ENCODE measurements at places on chromosomes 5 and 9.

- no peak for DNase-seq
Observed at GRCh38 chr5:22928821-22929482, 75.8 kb upstream of the CDH12 start.

GRCh38 chr5:175579742-175580432 lies 78.0 kb upstream of the HRH2 start:
- no peak for DNase-seq

- DNase-seq: no peak
Observed at GRCh38 chr9:114516913-114517312, 11.6 kb upstream of the WHRN start.

GRCh38 chr9:5846096-5846495 lies 13.2 kb upstream of the ERMP1 start:
- no peak for DNase-seq

DNA sequence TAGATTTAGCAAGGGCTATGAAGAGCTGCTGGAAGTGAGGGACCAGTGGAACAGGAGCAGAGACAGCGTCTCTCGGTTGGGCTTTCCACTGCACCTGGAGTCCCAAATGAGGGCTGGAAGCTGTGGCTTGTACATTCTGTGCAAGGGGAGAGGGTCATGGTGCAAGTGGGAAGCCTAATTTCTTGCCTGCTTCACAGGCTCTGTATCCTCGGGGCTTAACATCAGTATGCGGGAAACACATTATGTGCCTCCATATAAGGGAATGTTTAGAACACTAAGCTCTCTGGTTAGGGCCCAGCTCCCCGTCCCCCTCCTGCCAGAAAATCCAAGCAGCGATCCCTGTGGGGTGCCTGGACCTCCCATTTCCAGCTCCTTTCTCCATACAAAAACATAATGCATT lies 89.0 kb upstream of the NIPAL4 start:
- DNase-seq: no peak

- DNase-seq: no peak
Observed at GRCh38 chr9:13013991-13014883, 239.4 kb downstream of the LURAP1L start.

GRCh38 chr9:91907484-91908292 lies 42.3 kb downstream of the ROR2 start:
- DNase-seq: no peak

GRCh38 chr5:175889910-175890684 lies 18.7 kb downstream of the CPLX2 start:
- DNase-seq: peak; percentile 60

GRCh38 chr5:25707093-25707492 lies 1062.3 kb upstream of the CDH10 start:
- no peak for DNase-seq

- DNase-seq: no peak
Observed at GRCh38 chr5:136108766-136109165, 23.9 kb upstream of the SMAD5 start.

DNA sequence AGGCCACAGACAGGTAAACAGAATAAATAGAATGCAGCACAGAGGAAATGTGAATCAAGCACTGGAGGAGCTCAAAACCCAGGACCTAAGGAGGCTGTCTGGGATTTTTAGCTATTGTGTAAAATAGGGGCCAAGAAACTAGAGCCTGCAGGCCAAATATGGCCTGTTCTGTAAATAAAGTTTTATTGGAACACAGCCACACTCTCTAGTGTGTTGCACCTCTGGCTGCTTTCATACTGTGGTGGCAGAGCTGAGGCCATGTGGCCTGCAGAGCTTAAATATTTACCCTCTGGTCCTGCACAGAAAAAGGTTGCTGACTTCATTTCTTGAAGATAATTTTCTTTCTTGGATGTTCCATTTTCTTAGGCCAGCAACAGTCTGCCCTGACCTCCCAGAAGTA lies 136.4 kb downstream of the WDR41 start:
- DNase-seq: no peak

GRCh38 chr5:147985608-147986007 lies 78.2 kb upstream of the SPINK5 start:
- DNase-seq: no peak

DNA sequence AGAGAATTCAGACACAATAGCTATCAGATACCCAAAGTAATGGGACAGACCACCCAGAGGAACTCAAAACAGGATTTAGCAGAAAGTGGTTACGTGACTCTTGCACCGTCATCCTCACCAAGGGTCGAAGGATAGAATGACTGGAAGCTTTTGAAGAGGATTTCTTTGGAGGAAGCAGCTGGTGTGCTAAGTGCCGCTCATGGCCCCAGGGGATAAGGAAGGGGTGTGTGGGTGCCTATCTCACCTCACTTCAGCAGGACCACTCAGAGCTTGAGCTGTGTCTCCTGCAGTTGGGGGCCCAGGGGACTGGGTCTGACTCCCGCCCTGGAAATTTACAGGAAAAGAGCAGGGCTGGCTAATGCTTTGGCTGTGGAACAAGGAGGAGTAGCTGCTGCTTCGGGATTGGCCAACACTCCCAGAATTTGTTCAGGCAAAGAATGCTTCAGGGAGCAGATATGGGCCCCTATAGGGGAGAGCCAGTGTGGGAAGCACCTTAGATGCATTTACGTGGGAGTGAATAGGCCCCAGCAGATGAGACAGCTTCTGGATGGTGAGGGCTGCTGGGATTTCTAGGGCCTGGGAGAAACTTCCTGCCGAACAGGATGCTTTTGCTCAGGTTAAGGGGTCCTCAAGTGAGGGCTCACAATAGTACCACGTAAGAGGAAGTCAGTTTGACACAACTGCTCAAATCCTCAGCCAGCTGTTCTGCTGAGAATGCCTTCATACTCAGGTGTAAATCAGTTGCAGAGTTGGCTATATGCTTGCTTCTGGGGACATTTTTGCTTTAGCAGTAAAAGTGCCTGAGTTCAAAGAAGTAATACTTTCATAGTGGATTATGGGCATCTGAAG lies 29.1 kb upstream of the TOMM5 start:
- no peak for DNase-seq

- DNase-seq: no peak
Observed at GRCh38 chr5:133357758-133358157, 254.6 kb downstream of the FSTL4 start.

GRCh38 chr5:180294913-180295555 lies 3.2 kb upstream of the MAPK9 start:
- no peak for DNase-seq

GRCh38 chr5:158559066-158559465 lies 540.6 kb downstream of the EBF1 start:
- DNase-seq: no peak

DNA sequence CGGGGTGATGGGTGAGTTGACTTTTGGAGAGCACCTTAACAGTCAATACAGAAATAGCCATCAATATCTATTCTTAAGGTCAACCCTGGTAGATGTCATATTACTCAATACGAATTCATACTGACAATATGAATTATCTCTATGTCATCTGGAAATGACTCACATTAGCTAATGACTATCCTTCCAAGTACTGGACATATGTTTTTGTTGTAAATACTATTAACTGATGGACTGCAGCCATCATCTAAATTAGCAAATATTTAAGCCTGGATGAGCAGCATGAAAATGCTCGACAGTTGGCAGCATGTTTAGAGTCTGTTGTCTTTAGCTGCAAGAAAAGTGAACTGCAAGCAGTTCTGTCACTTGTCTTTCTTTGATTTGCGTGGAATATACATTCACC lies 19.6 kb upstream of the ISOC1 start:
- DNase-seq: no peak

DNA sequence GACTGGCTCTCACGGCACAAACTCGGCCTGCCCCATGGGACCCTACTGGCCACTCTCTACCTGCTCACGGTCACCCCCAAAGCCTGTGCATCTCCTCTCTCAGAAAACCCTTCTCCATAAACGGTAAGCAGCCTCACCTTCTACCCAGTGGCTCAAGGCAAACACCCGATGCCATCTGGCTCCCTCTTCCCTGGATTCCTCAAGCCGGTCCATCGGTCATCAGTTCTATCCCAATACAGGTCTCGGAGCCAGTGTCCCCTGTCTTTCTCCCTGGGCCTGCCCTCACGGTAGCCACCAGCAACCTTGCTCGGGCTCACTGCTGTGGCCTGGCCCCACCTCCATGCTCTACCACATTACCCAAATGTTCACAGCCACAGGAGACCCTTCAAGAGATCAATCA lies 134.1 kb downstream of the ROR2 start:
- no peak for DNase-seq

DNA sequence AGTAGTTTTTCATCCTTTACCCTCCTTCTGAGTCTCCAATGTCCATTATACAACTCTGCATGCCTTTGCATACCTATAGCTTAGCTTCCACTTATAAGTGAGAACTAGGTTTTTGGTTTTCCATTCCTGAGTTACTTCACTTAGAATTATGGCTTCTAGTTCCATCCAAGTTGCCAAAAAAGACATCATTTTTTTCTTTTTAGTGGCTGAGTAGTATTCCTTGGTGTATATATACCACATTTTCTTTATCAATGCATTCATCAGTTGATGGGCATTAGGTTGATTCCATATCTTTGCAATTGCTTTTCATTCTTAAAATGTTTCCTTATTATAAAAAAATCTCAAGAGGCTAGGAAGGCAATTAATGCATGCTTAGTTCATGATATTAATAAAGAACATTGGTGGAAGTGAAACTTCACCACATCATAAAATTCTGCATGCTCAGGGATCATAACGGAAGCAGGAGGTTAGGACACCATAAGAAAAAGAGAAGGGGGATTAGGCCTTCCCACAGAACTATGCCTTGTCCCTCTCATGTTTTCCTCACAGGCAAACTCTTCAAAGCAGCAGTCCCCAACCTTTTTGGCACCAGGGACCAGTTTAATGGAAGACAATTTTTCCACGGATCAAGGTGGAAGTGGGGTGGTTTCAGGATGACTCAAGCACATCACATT lies 105.2 kb downstream of the FRMD3 start:
- DNase-seq: no peak

GRCh38 chr5:118326481-118327045 lies 661.8 kb downstream of the DTWD2 start:
- no peak for DNase-seq

GRCh38 chr5:112283943-112284929 lies 134.8 kb downstream of the EPB41L4A start:
- no peak for DNase-seq

- DNase-seq: no peak
Observed at GRCh38 chr5:138458856-138459255, 6.4 kb upstream of the EGR1 start.

DNA sequence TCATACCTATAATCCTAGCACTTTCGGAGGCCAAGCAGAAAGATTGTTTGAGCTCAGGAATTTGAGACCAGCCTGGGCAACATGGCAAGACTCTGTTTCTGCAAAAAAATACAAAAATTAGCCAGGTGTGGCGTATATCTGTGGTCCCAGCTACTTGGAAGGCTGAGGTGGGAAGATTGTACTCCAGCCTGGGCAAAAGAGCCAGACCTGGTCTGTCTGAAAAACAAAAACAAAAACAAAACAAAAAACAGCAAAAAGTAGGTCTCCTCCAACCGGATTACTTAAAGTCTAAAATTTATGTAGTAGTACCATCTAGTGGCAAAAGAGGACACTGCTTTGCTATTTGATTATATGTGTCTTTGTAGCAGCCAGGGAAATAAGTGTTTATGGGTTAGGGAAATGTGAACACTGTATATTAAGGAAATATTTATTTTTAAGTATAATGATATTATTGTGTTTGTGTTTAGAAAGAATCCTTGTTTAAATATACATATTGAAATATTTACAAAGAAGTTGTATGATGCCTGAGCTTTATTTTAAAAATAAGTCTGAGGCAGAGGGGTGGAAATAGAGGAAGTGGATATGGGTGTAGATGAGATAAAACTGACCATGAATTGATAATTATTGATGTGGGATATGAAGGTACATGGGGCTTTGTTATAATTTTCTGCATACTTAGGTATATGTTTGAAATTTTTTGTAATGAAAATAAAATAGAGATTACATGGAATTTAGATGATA lies 20.0 kb downstream of the APC start:
- peak; percentile 47 for DNase-seq

DNA sequence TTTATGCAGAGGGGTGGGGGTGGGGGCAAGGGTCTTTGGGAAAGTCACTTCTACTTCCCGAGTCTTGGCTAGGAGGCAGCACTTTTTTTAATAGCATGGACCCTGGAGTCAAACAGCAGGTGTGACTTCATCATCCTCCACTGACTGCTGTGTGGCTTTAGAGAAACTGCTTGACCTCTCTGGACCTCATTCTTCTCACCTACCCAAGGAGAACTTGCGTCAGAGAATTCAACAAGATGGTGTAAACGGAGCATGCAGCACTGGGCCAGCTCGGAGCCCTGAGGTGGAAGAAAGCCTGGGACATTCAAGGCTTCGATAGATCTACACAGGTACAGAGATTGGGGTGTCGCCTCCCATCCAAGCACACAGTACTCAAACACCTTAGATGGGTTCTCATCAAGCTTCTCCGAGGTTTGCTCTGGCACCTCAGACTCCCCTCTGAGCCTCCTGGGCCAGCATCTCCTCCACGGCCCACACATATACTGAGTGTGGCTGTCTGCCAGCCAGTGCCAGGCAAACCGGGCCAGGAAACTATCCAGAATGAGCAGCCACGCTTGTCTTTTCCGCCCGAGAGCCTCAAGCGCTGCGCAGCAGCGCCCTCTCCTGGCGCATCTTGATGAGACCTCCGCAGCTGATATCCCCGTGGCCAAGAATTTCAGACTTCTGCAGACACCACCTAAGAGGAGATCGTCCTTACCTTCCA lies 4.6 kb upstream of the SLC25A48 start:
- peak; percentile 46 for DNase-seq

GRCh38 chr9:132460240-132460639 lies 50.2 kb downstream of the CFAP77 start:
- DNase-seq: no peak

DNA sequence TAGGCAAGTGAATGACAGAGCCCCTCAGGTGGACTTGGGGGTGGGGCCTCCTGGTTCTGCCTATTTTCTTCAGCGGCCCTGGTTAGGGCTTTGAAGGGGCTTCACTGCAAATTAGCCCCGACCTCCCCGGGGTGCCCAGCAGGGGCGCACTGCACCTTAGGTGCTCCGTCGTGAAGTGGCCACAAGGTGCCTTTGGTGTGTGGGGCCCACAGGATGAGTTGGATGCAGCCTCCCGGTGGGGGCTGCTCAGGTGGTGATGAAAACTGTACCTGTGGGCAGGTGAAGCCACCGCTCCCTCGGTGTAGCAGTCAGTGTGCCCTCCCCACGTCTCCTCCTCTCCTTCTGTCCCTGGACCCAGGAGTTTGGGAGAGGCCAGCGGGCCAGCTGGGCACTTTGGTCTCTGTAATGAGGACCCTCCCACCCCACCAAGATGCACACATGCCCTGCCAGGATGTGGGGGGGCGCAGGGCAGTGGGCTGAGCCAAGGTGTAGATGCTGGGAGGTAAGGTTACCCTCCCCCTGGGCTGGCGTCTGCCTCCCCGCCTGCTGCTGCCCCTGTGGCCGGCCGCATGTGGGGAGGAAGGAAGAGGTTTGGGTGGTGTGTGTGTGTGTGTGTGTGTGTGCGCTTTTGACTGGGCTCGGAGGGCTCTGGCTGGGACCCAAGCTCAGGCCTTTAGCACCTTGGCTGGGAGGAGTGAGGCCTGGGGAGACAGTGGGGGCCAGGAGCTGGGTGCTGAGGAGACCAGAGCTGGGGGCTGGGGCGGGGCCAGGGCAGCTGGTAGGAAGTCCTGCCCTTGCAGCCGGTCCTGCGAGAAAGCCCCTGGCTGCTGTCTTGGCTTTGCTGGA lies 55.6 kb downstream of the RXRA start:
- DNase-seq: no peak

GRCh38 chr9:134509817-134510216 lies 131.8 kb upstream of the COL5A1 start:
- DNase-seq: no peak
